ENCODE measurements at places on chromosomes 11 and 22. TPM values are rescaled to one million over a fixed set of nuclear protein-coding genes. Genes with fewer than 3 reads are reported as not detected.

The NCF4 gene
- total RNA-seq, result 4.8 TPM

The SOX6 gene
- total RNA-seq, result 2.0 TPM

The CALCA gene
- not detected for total RNA-seq

The NOL12 gene
- 22.7 TPM for total RNA-seq

The ARHGEF17 gene
- 40.5 TPM for total RNA-seq

The MRGPRX3 gene
- not detected for total RNA-seq

The IGSF22 gene
- total RNA-seq, result 1.1 TPM

The APOL3 gene
- total RNA-seq, result 16.6 TPM

The APOBEC3A gene
- not detected for total RNA-seq

The AMBRA1 gene
- total RNA-seq, result 37.4 TPM

The PRG3 gene
- total RNA-seq, result not detected

The TMEM9B gene
- 25.8 TPM for total RNA-seq

The FBXO3 gene
- total RNA-seq, result 38.4 TPM

The TREH gene
- total RNA-seq, result not detected

The PDGFD gene
- 77.9 TPM for total RNA-seq

DNA sequence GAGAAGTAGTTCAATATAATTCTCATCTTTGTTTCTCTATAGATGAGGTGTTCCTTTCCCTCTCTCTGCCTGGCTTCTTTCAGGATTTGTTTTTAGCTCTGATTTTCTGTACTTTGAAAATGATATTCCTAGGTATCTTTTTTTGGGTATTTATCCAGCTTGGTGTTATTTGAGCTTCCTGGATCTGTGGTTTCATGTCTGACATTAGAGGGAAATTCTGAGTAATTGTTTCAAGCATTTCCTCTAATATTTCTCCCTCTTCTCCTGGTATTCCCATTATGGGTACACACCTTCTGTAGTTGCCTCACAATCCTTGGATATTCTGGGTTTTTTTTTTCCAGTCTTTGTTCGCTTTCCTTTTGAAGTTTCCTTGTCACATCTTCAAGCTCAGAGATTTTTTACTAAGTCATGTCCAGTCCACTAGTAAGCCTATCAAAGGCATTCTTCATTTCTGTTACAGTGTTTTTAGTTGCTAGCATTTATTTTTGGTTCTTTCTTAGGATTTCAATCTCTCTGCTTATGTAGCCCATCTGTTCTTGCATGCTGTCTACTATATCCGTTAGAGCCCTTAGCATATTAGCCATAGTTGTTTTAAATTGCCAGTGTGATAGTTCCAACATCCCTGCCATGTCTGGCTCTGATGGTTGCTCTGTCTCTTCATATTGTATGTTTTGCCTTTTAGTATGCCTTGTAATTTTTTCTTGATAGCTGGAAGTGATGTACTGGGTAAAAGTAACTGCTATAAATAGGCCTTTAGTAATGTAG is 5.8 kb downstream of the CCDC81 start:
- DNase-seq, result no peak

- no peak for DNase-seq
These were observed 33.8 kb downstream of the TXN2 start for GRCh38 chr22:36447632-36448031.

GRCh38 chr22:39281126-39281525 is 36.3 kb upstream of the PDGFB start:
- no peak for DNase-seq

- no peak for DNase-seq
These were observed 1087.1 kb downstream of the TBC1D22A start for GRCh38 chr22:47849576-47849975.

GRCh38 chr11:47186700-47187695 is 764 bp upstream of the PACSIN3 start:
- DNase-seq, result peak; percentile 62

GRCh38 chr11:74650498-74650897 is 58.1 kb downstream of the POLD3 start:
- no peak for DNase-seq

GRCh38 chr22:38107692-38108515 is 2.6 kb downstream of the BAIAP2L2 start:
- no peak for DNase-seq

- no peak for DNase-seq
These were observed 21.4 kb upstream of the PANX2 start for GRCh38 chr22:50148991-50149721.

DNA sequence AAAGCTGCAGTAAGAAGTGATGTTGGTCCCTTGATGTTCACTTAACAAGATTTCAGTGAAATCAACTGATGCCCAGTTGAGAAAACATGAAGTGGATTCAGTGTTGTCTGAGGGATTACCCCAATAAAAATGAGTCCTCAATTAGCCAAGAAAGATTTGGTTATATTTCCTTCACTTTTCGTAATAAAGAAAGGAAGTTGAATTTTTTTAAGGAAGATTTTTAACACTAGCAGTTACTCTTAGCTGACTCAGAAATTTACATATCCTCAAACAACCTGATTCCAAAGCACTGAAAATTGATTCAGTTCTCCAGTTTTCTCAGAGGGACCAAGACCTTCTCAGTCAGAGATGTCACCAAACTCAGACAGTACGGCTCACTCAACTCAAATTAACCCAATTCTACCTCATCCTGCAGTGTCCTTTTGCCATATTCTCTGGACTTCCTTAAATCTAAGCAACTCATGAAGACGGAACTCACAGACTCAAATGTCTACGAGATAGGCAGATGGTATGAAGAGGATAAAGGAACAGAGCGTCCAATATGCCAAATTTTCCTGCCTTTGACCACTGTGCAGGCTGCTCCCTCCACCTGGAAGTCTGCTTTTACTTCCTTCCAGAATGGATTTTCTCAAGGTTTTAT is 22.8 kb downstream of the SLC5A4 start:
- DNase-seq, result no peak

GRCh38 chr11:9386086-9386485 is 1.6 kb downstream of the IPO7 start:
- no peak for DNase-seq

- DNase-seq, result no peak
These were observed 1173.2 kb downstream of the BRD1 start for GRCh38 chr22:48654492-48654891.

- no peak for DNase-seq
These were observed 118.3 kb downstream of the WT1 start for GRCh38 chr11:32316858-32317642.

DNA sequence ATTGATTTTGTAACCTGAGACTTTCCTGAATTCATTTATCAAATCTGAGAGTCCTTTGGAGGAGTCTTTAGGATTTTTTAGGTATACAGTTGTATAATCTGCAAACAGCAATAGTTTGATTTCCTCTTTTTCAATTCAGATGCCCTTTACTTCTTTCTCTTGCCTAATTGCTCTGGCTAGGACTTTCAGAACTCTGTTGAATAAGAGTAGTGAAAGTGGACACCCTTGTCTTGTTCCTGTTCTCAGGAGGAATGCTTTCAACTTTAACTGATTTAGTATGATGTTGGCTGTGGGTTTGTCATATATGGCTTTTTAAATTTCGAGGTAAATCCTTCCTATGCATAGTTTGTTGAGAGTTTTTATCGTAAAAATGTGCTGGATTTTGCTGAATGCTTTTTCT is 227.4 kb downstream of the CSNK2A3 start:
- DNase-seq, result no peak

DNA sequence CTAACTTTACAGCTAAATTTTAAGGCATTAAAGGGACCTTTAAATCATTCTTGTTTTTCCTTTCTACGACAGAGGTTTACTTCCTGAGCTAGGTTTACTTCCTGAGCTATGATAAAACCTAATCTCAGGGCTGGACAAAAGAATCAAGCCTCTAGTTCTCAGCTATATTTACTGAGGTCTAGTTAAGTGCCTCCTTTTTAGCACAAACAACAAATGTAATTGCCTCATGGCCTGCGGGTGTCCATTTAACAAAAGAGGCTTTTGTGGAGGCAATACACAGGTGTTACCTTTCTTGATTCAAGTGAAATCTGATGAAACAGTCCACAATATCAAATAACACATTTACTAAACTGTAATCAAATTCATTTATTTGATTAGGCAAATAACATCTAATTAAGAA is 67.3 kb downstream of the IMMP1L start:
- DNase-seq, result no peak

DNA sequence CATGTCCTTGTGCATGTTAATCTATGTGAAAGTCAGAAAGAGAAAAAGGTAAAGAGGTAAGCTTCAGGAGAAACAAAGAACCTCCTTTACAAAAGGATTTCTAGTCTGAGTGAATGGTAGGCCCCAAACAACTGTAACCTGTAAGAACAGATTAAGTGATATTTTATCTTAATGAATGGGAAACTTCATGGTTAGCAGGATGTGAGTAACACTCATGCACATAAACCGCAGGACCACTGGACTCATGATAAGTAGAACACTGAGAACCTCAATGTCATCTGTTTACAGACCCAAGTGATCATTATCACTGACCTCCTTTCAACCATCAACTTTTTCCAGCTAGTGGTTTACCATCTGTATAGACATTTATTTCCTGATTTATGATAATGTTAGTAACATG is 19.9 kb downstream of the OR8G5 start:
- no peak for DNase-seq

DNA sequence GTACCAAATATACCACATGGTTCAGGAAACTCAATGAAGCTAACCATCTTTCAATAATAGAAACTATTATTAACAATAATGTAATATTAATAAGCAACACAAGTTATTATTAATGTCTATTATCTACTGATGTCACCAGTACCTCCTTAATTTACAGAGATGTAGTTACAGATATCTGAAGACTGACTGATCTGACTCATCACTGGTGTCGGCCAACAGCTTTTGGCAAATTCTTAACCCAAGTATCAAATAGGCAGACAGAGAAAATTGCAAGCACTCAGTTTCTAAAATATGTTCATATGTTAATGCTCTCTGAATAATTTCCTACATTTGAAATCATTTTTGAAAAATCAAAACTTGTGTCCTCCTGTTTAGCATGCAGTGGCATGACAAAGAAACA is 100.4 kb upstream of the DDI1 start:
- DNase-seq, result no peak

- DNase-seq, result no peak
These were observed 56.1 kb upstream of the LDLRAD3 start for GRCh38 chr11:35887737-35888136.

DNA sequence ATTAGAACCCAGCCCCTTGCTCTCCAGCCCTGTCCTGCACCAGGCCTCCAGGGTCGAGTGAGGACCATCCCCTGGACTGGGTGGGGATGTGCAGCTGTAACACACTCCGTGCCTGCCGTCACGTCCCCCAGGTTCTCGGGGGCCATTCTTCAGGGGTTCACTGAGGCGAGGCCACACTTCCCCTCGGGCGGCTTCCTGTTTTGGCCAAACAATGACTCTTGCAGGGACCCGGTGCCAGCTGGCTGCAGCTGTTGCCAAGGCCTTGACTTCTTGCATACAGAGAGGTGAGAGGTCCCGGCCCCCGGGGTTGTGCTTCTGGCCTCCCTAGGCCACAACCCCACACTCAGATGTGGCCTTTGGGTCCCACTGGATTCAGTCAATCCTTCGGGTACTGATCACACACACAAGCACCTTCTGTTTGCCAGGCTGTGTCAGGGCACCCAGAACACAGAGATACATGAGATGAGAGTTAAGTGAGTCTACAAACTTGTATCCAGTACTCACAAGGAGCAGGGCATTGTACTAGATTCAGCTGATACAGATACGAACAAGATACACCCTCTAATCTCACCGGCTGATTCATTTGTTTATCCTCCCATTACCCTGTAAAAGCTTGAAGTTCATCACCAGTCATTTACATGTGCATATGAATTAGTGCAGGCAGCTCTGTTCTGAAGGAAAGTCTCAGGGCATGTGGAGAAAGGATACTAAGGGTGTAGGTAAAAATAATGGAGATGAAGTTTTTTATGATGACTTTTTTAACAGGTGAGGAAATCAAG is 32.9 kb downstream of the LRRC32 start:
- peak; percentile 37 for DNase-seq

- DNase-seq, result no peak
These were observed 18.1 kb downstream of the CRYBB2 start for GRCh38 chr22:25237503-25237902.

GRCh38 chr22:17472932-17473331 is 90.4 kb upstream of the SLC25A18 start:
- no peak for DNase-seq

DNA sequence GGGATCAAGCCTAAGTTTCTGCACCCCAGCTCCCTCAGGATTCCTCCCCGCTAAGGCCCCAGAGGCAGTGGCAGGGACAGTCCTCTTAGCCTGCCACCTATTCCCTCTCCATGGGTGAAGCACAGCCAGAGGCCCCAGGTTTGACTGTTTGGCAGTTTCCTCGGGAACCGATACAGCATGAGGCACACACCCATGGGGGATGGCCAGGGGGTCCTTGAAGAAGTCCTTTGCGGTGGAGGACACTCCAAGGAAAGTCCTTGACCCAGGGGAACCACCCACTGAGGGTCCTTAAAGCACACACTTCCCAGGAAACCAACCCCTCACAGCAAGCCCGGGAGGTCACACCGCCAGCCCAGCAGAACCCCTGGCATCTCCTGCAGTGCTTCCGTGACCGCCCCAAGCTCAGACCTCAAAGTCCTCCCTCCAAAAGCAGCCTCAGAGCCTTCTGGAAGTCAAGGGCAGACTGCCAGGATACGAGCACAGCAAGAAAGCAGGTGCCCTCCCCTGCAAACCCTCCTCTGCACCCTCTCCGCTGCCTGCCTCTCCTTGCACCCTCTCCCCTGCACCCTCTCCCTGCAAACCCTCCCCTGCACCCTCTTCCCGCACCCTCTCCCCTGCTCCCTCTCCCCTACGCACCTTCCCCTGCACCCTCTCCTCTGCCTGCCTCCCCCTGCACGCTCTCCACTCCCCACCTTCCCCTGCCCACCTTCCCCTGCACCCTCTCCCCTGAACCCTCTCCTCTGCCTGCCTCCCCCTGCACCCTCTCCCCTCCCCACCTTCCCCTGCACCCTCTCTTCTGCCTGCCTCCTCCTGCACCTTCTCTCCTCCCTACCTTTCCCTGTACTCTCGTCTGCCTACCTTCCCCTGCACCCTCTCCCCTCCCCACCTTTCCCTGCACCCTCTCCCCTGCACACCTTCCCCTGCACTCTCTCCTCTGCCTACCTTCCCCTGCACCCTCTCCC is 1.4 kb downstream of the SIGIRR start:
- no peak for DNase-seq

- no peak for DNase-seq
These were observed 10.6 kb downstream of the TEAD1 start for GRCh38 chr11:12684816-12685215.

GRCh38 chr11:12259956-12260355 is 117.4 kb upstream of the PARVA start:
- DNase-seq, result no peak

- no peak for DNase-seq
These were observed 76.2 kb upstream of the ARHGAP32 start for GRCh38 chr11:129268371-129268770.
